ENCODE measurements at places on chromosomes 12 and 14.

- no peak for DNase-seq
Observed at GRCh38 chr14:30558362-30558674, 640 bp upstream of the G2E3 start.

GRCh38 chr14:85583380-85583779 lies 53.4 kb downstream of the FLRT2 start:
- no peak for DNase-seq

- DNase-seq = no peak
Observed at GRCh38 chr14:104148433-104149277, 10.3 kb downstream of the KIF26A start.

DNA sequence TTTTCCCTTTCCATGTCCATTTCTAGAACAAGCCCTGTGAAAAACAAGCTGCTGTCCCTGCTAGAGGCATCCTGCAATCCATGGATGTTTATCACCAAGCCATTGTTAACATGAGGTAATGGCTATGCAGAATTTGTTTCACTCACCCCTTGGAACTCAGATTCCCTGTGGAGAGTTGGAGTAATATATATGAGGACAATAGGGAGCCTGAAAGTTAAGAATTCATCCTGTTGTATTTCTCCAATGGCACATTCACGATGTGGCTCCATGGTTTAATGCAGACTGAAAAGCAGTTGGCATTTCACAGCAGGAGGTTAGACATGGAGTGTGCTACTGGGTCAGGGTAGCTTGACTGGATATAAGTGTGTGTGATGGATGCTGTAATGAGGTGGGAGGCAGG lies 32.4 kb downstream of the GPR65 start:
- DNase-seq = no peak

DNA sequence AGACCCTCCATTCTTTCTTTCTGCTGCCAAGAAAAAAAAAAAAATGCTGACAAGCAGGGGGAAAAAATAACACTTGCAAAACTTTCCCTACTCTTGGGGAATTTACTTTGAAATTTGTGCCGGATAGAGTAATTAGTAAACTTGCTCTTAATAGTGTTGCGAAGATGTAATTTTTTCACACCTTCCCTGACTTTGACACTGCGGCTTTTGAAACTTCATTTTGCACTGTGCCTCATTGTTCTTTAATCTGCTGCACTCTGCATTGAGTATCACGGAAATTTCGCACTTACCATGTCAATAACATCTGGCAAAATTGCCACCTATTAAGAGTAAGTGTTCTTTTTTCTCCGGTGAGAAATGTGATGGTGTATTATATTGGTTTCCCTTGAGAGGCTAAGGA lies 596.1 kb downstream of the VRK1 start:
- no peak for DNase-seq

All from stimulated activated CD8-positive, alpha-beta memory T cell treated with anti-CD3 and anti-CD28 coated beads, Interleukin-4, amount 100 ng/mL, for 1 hour (primary cell).